ENCODE measurements at places on chromosomes 16 and 17. TPM values are rescaled to one million over a fixed set of nuclear protein-coding genes. Genes with fewer than 3 reads are reported as not detected.

- H3K27ac ChIP-seq: no peak overlapping the region
- no peaks in the 10 kb centered on the region for H3K27me3 ChIP-seq
- H3K36me3 ChIP-seq: no peaks in the 10 kb centered on the region
- no peaks in the 10 kb centered on the region for H3K4me1 ChIP-seq
Observed at GRCh38 chr17:54883939-54884338, 16.7 kb upstream of the TOM1L1 start.

The NEURL4 gene
- 31.1 TPM for total RNA-seq

GRCh38 chr17:6162892-6163291 is 92.7 kb downstream of the WSCD1 start:
- H3K27ac ChIP-seq: no peak overlapping the region
- DNase-seq: no peak
- H3K27me3 ChIP-seq: no peaks in the 10 kb centered on the region
- no peaks in the 10 kb centered on the region for H3K4me1 ChIP-seq
- H3K36me3 ChIP-seq: no peaks in the 10 kb centered on the region

DNA sequence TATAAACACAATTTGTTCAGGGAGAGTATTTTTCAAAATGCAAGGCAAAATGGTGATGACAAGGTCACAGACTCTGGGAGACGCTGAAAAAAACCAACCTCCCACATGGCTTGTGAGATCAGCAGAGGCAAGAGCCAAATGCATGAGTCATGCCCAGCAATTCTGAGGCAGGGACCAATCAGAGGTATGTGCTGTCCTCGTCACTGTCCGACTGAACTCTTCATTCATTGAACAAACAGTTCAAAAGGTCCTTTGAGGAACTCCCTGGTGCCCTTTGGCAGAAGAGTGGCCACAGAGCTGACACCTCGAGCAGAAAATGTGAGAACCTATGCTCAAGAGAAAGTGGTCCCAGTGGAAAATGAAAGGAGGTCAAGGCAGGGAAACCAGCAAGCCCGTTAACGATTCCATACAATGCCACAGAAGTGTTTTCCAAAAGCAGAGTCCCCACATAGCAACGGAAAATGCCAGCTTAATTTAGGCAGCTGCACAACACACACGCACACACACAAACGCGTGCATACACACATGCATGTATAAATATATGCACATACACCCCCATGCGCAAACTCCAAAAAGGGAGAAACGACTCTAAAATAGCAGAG is 50.9 kb downstream of the CDH11 start:
- peak; percentile 63 for DNase-seq
- H3K4me3 ChIP-seq: no peak overlapping the region
- H3K4me1 ChIP-seq: peaks cover 11% of the 10 kb centered on the region

DNA sequence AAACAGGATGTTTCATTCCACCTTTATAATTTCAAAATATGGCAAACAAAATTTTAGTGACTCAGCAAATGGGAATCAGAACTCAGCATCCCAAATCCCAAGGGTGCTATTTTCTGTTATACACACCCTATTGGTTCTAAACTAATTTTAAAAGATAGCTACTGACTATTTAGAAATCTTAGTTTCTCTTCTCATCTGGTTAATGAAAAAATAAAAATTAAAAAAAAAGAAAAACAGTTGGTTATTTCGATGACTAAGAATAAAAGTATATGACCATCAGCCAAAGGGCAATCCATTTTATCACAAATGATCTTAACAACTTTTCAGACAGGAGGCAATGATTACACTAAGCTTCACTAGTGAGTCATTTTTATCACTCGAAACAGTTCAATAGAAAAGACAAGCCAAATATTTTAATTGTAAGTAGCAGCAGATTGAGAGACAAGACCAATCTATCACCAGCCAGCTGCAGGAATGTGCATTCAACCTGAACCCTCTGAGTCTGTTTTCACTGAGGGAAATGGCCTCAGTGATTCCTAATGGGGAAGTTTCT is 15.2 kb downstream of the PHLPP2 start:
- H3K4me3 ChIP-seq: no peak overlapping the region
- no peaks in the 10 kb centered on the region for H3K27me3 ChIP-seq
- DNase-seq: no peak
- no peaks in the 10 kb centered on the region for H3K36me3 ChIP-seq
- peaks cover 24% of the 10 kb centered on the region for H3K4me1 ChIP-seq

DNA sequence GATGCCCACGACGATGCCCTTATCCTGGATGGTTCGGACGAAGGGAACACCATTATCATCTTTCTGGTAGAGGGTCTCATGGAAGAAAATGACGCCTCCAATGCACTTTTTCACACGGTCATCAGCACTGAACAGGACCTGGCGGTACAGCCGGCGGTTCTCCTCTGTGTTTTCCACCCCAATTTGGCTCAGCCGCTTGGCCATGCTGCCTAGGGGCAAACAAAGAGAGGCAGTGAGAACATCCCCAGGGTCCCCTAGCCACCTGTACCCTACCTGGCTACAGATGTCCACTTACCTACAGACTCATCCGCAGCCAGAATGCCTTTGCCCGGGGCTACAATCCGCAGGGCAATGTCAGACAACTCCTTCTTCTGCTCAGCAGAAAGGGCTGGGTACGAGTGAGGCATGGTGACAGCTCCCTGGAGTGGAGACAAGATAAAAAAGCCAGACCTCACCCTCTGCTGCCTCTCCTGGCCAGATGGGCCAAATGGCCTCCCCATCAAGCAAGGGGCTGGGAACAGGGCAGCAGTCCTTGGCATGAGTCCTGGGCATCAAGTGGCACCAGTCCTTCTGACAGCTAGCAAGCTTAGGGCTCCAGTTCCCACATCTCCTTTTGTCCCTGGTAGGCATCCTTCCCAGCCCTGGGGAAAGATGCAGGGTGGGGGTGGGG is 1.4 kb downstream of the ALDOC start:
- H3K36me3 ChIP-seq: peaks cover 4% of the 10 kb centered on the region
- no peak for DNase-seq
- H3K27me3 ChIP-seq: no peaks in the 10 kb centered on the region

The LPO gene
- total RNA-seq: 0.54 TPM

The SEPTIN12 gene
- total RNA-seq: not detected

The GLTPD2 gene
- total RNA-seq: 15.6 TPM

The ZP2 gene
- not detected for total RNA-seq

The BCL6B gene
- total RNA-seq: not detected

The AP1G1 gene
- 139 TPM for total RNA-seq

- H3K36me3 ChIP-seq: no peaks in the 10 kb centered on the region
- H3K4me3 ChIP-seq: no peak overlapping the region
- no peaks in the 10 kb centered on the region for H3K4me1 ChIP-seq
- no peak for DNase-seq
- no peaks in the 10 kb centered on the region for H3K27me3 ChIP-seq
Observed at GRCh38 chr17:73371285-73371684, 59.5 kb upstream of the CDC42EP4 start.

The BMERB1 gene
- not detected for total RNA-seq

DNA sequence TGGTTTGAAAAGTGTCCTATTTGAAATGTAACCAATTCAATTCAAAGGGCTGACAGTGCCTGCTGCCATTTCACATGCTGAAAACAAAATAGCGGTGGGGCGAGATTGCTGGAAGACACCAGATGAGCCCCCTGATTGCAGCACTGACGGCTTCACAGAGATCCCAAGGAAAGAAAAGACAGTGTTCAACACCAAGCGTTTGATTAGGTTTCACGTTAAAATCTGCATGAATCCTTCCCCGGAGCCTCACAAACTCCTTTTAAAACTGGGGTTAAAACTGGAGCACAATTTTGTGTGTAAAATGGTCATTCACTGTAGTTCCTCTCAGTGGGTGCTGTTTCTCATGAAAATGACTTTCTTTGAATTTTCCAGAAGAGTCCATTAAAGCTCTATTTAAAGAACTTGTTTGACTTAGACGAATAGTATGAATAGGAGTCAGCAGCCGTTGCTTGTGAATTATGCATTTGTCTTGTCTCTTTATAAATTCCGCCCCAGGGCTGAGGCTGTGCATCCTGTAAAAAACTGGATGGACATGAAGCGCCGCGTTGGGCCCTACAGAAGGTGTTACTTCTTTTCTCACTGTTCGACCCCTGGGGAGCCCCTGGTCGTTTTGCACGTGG is 8.8 kb downstream of the MLYCD start:
- no peak overlapping the region for H3K27ac ChIP-seq
- no peak overlapping the region for H3K4me3 ChIP-seq
- DNase-seq: no peak
- peaks cover 3% of the 10 kb centered on the region for H3K36me3 ChIP-seq

The SLC12A3 gene
- total RNA-seq: 0.73 TPM

GRCh38 chr17:28385037-28385400 is 13.5 kb downstream of the SARM1 start:
- no peaks in the 10 kb centered on the region for H3K36me3 ChIP-seq
- H3K4me1 ChIP-seq: peaks cover 37% of the 10 kb centered on the region
- DNase-seq: peak; percentile 79

DNA sequence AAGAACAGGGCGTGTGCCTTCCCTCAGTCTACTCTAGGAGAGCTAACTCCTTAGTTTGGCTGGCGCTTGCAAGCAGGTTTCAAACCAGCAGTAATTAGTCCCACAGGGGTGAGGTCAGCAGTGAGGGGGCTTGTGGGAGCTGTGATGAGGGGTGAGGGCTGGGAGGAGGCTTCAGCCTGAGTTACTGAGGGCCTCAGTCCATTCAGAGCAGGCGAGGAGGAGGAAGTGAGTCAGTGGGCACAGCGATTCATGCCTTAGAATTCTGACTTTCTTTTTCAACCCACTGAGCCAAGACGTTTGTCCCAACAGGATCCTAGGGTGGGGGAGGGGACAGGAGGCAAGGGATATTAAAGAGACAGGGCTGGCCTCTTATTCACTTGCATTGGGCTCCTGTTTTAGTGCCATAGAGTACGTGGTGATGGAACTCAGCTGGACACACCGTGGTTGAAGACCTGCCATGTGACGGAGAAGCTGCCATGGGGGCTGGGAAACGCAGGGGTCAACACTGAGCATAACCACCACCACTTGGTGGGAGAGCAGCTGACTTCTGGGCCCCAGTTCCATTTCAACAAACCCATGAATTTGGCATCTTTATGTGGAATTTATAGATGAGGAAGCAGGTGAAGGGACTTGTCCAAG is 8.3 kb upstream of the ITGA3 start:
- H3K27ac ChIP-seq: no peak overlapping the region
- no peaks in the 10 kb centered on the region for H3K27me3 ChIP-seq
- no peak for DNase-seq
- no peak overlapping the region for H3K4me3 ChIP-seq
- H3K36me3 ChIP-seq: no peaks in the 10 kb centered on the region

The TMEM235 gene
- not detected for total RNA-seq

DNA sequence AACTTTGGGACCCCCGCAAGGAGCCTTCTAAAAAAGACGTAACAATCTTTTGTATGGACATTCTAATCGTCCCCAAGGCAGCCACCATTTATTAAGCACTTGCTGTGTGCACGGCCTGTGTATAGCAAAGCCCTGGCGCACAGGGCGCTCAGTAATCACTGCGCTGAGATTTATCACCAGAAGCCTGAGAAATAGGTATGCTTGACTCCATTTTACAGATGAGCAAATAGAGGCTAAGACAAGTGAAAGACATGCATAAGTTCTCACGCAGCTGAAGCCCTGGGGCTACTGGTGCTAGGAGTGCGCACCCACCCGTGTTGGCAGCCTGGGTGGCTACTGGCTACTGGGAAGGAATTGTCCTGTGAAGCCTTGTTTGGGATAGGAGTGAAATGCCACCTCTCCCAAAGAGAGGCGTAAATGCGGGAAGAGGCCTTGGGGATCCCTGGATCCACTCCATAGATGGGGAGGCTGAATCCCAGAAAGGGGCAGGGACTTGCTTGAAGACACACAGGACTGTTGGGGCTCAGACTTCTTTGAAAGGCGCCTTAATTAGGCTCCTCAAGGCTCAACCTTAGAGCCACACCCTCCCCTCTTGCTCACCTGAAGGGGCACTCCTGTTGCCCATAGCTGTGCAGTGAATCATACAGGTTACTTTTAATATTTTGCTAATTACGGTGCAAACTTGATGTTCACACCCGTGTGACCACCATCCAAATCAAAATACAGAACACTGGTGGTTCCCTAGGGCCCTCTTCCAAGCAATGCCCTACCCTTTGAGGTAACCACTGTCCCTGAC is 634 bp upstream of the NATD1 start:
- no peaks in the 10 kb centered on the region for H3K36me3 ChIP-seq
- H3K27me3 ChIP-seq: no peaks in the 10 kb centered on the region
- H3K4me3 ChIP-seq: peak overlapping the region; percentile 64
- DNase-seq: no peak
- H3K4me1 ChIP-seq: peaks cover 14% of the 10 kb centered on the region
- H3K27ac ChIP-seq: no peak overlapping the region

Data from Caco-2 (cell line).